ENCODE measurements at places on chromosomes 1 and 21. TPM values are rescaled to one million over a fixed set of nuclear protein-coding genes. Genes with fewer than 3 reads are reported as not detected.

Gene PPIE
- 61.2 TPM for total RNA-seq

DNA sequence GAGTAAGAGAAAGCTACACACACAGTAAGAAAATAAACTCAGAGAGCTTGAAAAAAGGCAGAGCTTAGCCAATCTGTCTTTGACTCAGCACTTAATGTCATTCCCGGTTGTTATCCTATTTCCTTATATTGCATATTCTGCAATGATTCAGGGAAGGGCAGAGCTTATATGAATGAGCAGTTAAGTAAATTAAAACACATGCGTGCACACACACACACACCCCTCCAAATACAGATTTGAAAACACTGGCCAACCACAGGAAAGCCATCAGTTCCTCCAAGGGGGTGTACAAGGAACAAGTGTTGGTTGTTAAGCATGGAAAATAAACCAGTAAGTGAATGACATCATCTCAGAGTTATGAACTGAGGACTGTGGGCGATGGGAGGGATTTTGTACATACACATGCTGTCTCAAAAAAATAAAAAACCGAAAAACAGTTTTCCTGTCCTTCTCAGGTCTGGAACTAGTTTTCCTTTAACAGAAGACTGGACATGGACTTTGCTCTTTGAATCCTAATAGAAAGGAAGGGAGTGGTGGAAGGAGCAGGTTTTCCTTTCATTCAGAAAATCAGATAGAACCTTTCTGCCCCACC is 1.0 kb downstream of the IQGAP3 start:
- no peaks in the 10 kb centered on the region for H3K36me3 ChIP-seq
- H3K4me1 ChIP-seq = peaks cover 20% of the 10 kb centered on the region
- H3K27ac ChIP-seq = no peak overlapping the region
- H3K27me3 ChIP-seq = peaks cover 40% of the 10 kb centered on the region

DNA sequence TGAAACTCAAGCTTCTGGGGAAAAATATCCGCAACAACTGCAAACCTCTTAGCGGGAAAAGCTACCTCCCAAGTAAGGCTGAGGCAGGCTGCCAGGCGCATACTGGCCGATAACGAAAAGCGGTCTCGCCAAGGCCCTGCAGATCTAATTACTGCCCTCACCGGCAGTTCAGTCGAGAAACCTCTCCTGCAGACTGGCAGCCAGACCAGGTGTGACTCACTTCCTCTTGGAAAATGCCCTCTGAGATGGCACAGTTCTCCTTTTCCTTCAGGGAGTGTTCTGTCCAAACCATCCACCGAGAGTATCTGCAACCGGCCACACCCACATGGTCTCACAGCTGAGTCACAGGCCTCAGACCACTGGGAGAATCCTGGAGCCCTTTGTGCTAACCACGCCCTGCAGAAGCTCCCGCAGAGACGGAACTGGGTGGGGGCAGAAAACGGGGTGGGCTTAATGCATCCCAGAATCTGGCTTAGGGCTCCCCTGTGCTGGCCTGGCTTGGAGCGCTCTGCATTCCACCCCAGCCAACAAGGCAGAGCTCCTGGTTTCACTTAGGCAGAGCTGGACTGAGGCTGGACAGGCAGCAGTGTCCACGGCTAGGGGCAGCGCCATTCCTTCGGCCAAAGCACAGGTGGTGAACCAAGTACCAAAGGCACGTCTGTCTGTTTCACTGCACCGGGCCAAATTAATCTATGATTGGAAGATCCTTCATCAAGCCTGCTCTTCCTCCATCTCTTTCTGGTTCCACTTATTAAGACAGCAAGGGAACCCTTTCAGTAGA is 1.2 kb downstream of the S100A10 start:
- peak overlapping the region; percentile 90 for H3K4me3 ChIP-seq
- H3K27ac ChIP-seq = peak overlapping the region; percentile 75
- peak; percentile 62 for DNase-seq
- H3K27me3 ChIP-seq = no peaks in the 10 kb centered on the region
- peaks cover 5% of the 10 kb centered on the region for H3K36me3 ChIP-seq

- H3K4me1 ChIP-seq = no peaks in the 10 kb centered on the region
- H3K36me3 ChIP-seq = no peaks in the 10 kb centered on the region
- no peak for DNase-seq
These were observed 17.9 kb downstream of the ETV3L start for GRCh38 chr1:157081707-157082106.

Gene OR2T6
- total RNA-seq = not detected

- H3K27ac ChIP-seq = peak overlapping the region; percentile 82
- H3K36me3 ChIP-seq = peaks cover 16% of the 10 kb centered on the region
- DNase-seq = peak; percentile 69
- peaks cover 64% of the 10 kb centered on the region for H3K4me1 ChIP-seq
- no peaks in the 10 kb centered on the region for H3K27me3 ChIP-seq
These were observed 19.7 kb downstream of the TP53BP2 start for GRCh38 chr1:223825767-223826748.

GRCh38 chr21:36835383-36835795 is 131.1 kb downstream of the HLCS start:
- no peak overlapping the region for H3K4me3 ChIP-seq
- no peaks in the 10 kb centered on the region for H3K36me3 ChIP-seq
- no peak overlapping the region for H3K27ac ChIP-seq
- no peaks in the 10 kb centered on the region for H3K27me3 ChIP-seq

GRCh38 chr1:211935448-211935970 is 99.8 kb downstream of the INTS7 start:
- peaks cover 64% of the 10 kb centered on the region for H3K4me1 ChIP-seq
- peaks cover 11% of the 10 kb centered on the region for H3K27me3 ChIP-seq
- H3K27ac ChIP-seq = peak overlapping the region; percentile 55
- peak overlapping the region; percentile 62 for H3K4me3 ChIP-seq
- peak; percentile 93 for DNase-seq

DNA sequence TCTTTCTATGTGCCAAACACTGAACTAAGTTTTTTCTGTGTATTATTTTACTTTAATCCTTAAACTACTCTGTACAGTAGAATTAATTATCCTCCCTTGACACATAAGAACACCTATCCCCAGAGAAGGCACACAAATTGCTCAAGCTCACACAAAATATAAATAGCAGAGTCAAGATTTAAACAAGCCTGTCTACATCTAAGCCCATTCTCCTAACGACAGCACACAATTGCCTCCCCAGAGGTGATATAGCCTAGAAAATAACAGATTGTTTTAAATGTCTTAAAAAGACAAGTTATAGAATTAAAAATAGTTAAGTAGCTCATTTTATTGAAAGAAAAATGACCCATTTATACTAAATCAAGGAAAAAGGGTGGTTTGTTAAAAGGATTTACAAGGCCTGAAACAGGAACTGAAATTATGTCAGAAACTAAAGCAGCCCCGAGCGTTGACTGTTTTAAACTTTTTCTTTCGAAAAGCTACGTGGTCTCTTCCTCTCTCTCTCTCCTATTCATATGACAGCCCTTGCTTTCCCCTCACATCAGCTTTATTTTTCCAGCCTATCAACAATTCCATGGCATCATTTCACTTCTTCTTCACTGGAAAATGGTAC is 30.5 kb downstream of the TNFSF18 start:
- H3K4me1 ChIP-seq = peaks cover 19% of the 10 kb centered on the region
- H3K4me3 ChIP-seq = no peak overlapping the region
- no peak overlapping the region for H3K27ac ChIP-seq

GRCh38 chr1:150473659-150474058 is 13.6 kb upstream of the TARS2 start:
- peaks cover 14% of the 10 kb centered on the region for H3K36me3 ChIP-seq
- H3K4me3 ChIP-seq = no peak overlapping the region
- no peak for DNase-seq

DNA sequence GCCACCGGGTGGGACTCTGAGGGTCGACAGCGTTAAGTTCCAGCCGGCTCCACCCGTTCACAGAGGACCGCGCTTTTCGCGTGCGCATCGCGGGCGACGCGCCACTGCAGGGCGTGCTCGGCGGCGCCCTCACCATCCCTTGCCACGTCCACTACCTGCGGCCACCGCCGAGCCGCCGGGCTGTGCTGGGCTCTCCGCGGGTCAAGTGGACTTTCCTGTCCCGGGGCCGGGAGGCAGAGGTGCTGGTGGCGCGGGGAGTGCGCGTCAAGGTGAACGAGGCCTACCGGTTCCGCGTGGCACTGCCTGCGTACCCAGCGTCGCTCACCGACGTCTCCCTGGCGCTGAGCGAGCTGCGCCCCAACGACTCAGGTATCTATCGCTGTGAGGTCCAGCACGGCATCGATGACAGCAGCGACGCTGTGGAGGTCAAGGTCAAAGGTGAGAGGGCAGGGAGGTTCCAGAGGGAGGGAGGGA is 4.9 kb downstream of the BCAN start:
- H3K4me3 ChIP-seq = no peak overlapping the region
- peaks cover 18% of the 10 kb centered on the region for H3K4me1 ChIP-seq
- no peaks in the 10 kb centered on the region for H3K36me3 ChIP-seq
- DNase-seq = no peak

DNA sequence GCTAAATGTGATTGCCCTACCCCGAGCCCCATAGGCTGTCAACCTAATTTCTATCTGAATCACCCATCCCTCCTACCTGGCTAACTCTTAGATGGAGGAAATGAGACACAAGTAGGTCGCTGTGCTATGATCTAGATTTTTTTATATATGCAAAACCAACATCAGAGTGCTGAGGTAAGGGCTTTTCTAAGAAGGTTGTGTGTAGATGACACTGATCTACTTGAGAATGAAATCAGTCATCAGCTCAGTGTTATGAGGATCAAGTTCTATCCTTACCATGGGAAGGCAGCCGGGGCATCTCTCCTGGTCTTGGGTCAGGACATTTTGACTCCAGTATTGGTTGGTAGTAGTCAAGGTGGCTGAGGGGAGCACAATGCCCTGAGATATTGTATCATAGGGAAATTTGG is 23.6 kb downstream of the SLAMF1 start:
- DNase-seq = no peak
- peaks cover 92% of the 10 kb centered on the region for H3K4me1 ChIP-seq
- peak overlapping the region; percentile 90 for H3K4me3 ChIP-seq
- peak overlapping the region; percentile 95 for H3K27ac ChIP-seq

- H3K4me3 ChIP-seq = no peak overlapping the region
- no peaks in the 10 kb centered on the region for H3K36me3 ChIP-seq
- no peak for DNase-seq
- H3K27ac ChIP-seq = no peak overlapping the region
These were observed 201.7 kb downstream of the RRAGC start for GRCh38 chr1:38657873-38658272.

DNA sequence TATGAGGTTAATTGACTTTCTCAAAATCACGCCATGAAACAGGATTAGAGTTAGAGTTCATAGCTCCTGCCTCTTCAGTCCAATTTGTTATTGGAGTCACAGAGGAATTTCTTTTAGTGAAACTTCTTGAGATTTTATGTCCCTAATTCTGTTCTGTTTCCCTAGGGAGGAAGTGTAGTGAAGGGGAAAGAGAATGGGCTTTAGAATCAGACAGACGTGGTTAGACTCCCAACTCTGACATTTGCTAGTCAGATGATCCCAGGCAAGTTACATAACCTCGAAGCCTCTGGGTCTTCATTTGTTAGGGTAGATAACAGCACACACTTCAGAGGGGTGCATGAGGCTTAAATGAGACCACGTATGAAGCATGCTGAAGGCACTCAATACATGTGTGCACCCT is 83.9 kb downstream of the ASTN1 start:
- H3K36me3 ChIP-seq = no peaks in the 10 kb centered on the region
- no peaks in the 10 kb centered on the region for H3K27me3 ChIP-seq
- H3K4me3 ChIP-seq = no peak overlapping the region
- no peaks in the 10 kb centered on the region for H3K4me1 ChIP-seq

Gene VPS45
- total RNA-seq = 34.1 TPM

GRCh38 chr1:187977298-187977697 is 1148.5 kb downstream of the PLA2G4A start:
- no peaks in the 10 kb centered on the region for H3K4me1 ChIP-seq
- H3K36me3 ChIP-seq = no peaks in the 10 kb centered on the region
- no peak overlapping the region for H3K27ac ChIP-seq
- no peak overlapping the region for H3K4me3 ChIP-seq

DNA sequence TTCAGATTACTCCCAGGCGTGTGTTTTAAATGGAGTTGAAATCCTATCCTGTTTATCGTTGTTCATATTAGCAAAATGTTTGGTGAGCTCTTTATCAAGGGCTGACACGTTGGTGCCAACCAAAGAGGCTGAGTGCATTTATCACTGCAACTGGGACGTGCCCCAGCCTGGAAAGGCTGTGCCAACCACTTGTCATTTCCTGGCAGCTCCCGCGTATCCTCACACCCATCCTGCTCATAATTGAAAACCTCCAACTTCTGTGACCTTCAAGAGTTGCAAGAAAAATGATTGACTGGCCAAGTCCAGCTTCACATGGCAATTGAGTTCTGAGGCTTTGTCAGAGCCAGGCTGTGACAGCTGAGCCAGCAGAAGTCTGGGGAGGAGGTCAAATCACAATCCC is 43.7 kb upstream of the KCNA3 start:
- peaks cover 11% of the 10 kb centered on the region for H3K27me3 ChIP-seq
- H3K4me1 ChIP-seq = peaks cover 8% of the 10 kb centered on the region
- H3K4me3 ChIP-seq = peak overlapping the region; percentile 24
- no peak overlapping the region for H3K27ac ChIP-seq
- no peaks in the 10 kb centered on the region for H3K36me3 ChIP-seq

GRCh38 chr1:151839082-151839412 is 573 bp downstream of the C2CD4D start:
- H3K4me3 ChIP-seq = peak overlapping the region; percentile 84
- H3K27ac ChIP-seq = peak overlapping the region; percentile 72
- H3K36me3 ChIP-seq = no peaks in the 10 kb centered on the region

DNA sequence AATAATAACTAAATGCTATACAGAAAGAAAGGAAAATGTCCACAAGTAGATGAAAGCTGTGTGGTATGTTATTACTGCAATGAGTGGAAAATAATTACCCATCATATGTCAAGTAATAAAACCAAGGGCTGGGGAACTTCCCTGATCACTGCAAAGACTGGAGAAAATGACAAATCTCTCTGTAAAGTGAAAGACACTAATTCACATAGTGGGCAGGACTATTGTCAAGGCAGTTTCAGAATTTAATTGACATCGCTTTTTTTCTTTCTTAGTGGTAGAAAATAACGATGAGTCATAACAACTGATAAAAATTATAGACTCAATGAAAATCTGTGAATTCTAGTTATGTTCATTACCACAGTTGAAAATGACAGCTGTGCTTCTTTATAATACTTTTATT is 153.7 kb upstream of the ST6GALNAC5 start:
- DNase-seq = no peak
- no peaks in the 10 kb centered on the region for H3K36me3 ChIP-seq
- H3K4me3 ChIP-seq = no peak overlapping the region
- H3K4me1 ChIP-seq = no peaks in the 10 kb centered on the region
- peaks cover 10% of the 10 kb centered on the region for H3K27me3 ChIP-seq

Gene MIXL1
- not detected for total RNA-seq

DNA sequence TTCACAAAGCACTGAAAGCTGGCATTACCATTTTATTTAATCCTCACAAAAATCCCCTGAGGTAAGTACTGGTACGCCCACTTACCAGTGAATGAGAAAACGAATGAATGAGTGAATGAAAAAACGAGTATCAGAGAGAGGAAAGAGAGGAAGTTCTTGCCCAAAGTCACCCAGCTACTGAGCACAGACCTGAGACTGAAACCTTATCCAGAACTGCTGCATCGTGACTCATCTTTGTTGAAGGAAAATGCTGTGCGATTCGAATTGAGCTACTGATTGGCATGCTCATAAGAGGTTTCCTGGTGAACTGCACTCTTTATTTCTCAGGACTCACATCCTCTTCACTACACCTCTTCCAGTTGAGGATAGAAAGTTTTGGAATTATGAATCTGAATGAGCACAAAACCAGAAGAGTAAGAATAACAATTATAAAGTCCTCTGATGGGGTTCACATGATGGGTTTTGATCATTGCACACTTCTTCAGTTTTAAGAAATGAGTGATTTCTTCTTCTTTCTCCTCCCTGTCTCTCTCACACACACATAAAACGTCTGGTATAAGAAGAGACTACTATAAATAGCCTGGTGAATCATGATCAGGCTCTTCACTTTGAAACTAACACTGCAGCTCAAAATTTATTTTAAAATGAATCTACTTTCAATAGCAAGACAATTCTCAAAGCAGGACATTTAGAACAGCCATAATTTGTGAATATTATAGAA is 32.1 kb downstream of the IL12RB2 start:
- H3K4me1 ChIP-seq = peaks cover 85% of the 10 kb centered on the region
- peak overlapping the region; percentile 87 for H3K4me3 ChIP-seq
- H3K36me3 ChIP-seq = peaks cover 75% of the 10 kb centered on the region
